PC-3 (cell line): ENCODE measurements at places on chromosomes 5 and 9.
A peak's percentile ranks its signal among the peaks of the same experiment; 100 is the strongest.

DNA sequence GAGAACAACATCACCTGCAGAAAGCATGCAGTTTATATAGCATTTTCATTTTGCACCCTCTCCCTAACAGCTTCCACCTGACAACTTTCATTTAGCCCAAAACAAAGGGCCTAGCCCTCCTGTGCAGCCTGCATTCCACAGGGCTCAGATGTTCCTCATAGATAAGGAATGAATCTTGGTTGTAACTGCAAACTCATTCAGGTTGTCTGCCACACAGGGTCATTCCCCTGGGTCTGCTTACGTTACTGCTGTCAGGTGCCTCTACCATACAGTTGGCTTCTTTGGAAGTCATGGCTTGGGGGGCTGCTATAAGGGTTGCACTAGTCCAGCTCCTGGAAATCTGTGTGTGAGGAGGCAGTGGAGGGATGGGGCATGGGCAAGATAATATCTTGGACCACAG is 2.7 kb upstream of the DCP2 start:
- no peak for DNase-seq
- no peak overlapping the region for H3K4me3 ChIP-seq
- H3K4me1 ChIP-seq: peaks cover 18% of the 10 kb centered on the region
- no peaks in the 10 kb centered on the region for H3K36me3 ChIP-seq

DNA sequence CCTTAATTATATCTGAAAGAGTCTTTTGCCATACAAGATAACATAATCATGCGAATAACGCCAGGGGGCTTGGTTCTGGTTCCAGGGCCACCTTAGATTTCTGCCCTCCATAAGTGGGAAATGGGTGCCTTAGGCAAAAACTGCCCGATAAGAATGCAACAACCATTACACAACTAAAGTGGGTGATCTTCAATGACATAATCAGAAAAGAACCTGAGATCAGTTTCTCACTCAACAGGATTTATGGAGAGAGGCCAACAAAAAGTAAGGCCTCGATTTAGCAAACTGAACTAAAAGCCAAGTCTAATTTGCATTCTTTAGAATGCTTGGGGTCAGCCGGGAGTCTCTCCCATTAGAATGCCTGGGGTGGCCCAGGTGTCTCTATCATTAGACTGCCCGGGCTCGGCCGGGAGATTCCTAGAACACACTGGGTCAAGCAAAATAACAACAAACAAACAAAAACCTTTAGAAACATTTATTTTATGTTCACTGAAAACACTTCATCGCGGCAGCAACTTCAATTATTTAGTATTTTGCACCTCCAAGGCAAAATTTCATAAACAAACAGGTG is 194.8 kb downstream of the AUH start:
- H3K27me3 ChIP-seq: no peaks in the 10 kb centered on the region
- peaks cover 33% of the 10 kb centered on the region for H3K4me1 ChIP-seq
- DNase-seq: no peak
- H3K27ac ChIP-seq: no peak overlapping the region
- no peaks in the 10 kb centered on the region; the same call in 1 of the 2 replicates for H3K36me3 ChIP-seq

DNA sequence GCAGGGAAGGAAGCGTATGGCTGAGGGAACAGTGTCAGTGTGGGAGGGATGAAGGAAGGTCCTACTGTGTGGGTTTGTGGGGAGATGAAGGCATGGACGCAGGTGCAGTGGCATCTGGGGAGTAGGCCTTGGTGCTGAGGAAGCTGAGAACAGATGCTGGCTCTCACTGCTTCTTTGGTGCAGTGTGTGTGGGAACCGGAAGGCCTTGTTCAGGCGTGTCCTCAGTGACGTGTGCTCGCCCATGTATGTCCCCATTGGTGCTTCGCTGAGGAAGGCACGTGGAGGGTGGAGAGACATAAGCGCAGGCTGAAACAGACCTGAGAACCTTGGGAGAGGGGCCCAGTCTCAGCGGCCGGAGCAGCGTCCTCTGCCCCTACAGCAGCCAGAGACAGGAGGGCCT is 18.7 kb downstream of the ADAMTS13 start:
- no peak overlapping the region for H3K27ac ChIP-seq
- no peaks in the 10 kb centered on the region for H3K36me3 ChIP-seq
- H3K27me3 ChIP-seq: no peaks in the 10 kb centered on the region
- H3K4me3 ChIP-seq: no peak overlapping the region
- no peaks in the 10 kb centered on the region for H3K4me1 ChIP-seq
- no peak for DNase-seq

- H3K4me1 ChIP-seq: no peaks in the 10 kb centered on the region
- no peak overlapping the region for H3K4me3 ChIP-seq
- no peaks in the 10 kb centered on the region for H3K36me3 ChIP-seq
- H3K27ac ChIP-seq: no peak overlapping the region
These were observed 21.9 kb upstream of the TNFSF15 start for GRCh38 chr9:114827641-114828302.

GRCh38 chr5:135921388-135921787 is 25.7 kb upstream of the IL9 start:
- peak; percentile 68 for DNase-seq
- H3K27ac ChIP-seq: peak overlapping the region; percentile 65
- H3K4me1 ChIP-seq: peaks cover 17% of the 10 kb centered on the region
- H3K36me3 ChIP-seq: no peaks in the 10 kb centered on the region

DNA sequence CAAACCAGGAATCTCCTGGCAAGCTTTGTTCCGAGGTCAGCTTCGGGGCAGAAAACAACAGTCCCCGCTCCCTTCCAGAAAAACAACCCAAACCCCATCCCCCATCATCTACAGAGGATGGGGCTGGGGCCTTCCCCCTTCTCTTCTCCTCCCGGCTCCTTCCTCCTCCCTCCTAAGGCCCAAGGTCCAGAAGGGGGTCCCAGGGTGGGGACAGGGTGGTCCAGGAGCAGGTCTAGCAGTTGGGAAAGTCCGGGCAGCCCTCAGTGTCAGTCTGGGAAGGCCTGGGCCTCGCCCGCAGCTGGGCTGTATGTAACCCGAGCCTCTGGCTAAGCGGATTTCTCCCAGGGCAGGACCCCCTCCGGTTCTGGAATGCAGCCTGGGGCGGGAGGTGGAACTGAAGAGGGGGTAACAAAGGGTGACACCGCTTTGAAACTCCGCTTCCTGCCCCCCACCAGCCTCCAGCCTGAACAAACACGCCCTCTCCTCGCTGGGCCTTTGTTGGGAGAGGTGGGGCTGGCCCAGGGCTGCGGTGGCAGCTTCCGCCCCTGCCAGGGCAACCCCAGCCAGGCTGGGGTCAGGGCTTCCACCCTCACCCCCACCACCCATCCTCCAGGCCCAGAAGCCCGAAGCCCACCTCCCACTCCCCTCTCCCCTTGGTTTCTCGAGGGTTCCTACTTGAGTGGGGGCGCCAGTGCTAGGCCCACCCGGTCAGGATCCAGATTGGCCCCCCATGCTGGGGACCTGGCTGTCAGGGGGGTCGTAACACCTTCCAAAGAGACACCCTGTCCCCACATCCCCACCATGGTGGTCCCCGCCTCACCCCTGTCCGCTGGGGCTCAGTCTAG is 63.5 kb downstream of the C9orf50 start:
- no peak overlapping the region for H3K4me3 ChIP-seq
- no peak overlapping the region for H3K27ac ChIP-seq
- H3K4me1 ChIP-seq: no peaks in the 10 kb centered on the region
- H3K36me3 ChIP-seq: no peaks in the 10 kb centered on the region

DNA sequence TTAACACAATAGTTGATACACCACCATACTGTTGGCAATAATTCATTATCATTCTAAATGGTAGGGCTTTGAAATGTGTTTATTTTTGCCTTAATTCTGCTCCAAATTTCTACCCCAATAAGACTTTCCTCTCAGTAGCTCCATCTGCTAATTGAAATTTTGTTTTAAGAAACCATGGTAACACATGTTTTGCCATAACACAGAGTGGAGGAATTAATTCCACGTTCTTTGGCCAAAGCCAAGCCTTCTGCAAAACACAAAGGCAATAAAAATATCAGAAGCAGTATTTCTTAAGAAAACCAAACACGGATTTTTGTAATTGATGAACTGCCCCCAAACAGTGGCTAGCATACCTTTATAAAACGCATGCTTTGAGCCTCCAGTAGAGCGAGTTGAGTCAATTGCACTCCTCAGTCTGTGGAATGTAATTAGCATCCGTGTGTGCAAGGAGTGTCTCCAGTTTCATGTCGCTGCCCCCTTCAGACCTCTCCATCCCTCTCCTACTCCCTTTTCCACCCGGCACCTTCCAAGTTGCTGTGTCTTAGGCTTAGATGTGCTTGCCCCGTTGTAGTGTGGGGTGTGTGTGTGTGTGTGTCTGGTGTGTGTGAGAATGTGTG is 58.2 kb upstream of the CKS2 start:
- H3K27me3 ChIP-seq: no peaks in the 10 kb centered on the region
- DNase-seq: no peak
- H3K27ac ChIP-seq: no peak overlapping the region

GRCh38 chr9:137320555-137321384 is 18.7 kb upstream of the NRARP start:
- H3K27me3 ChIP-seq: no peaks in the 10 kb centered on the region
- no peaks in the 10 kb centered on the region for H3K36me3 ChIP-seq
- H3K4me1 ChIP-seq: peaks cover 5% of the 10 kb centered on the region; the same call in 1 of the 2 replicates
- no peak overlapping the region for H3K4me3 ChIP-seq
- no peak for DNase-seq
- no peak overlapping the region for H3K27ac ChIP-seq

- H3K27ac ChIP-seq: 0 out of 2 replicates have a peak overlapping the region, but pooled peaks have one; percentile 5
- peaks cover 36% of the 10 kb centered on the region for H3K4me1 ChIP-seq
These were observed 5.5 kb downstream of the DNAJB5 start for GRCh38 chr9:34994900-34995669.

- peak; percentile 67 for DNase-seq
- H3K36me3 ChIP-seq: no peaks in the 10 kb centered on the region
- H3K27ac ChIP-seq: peak overlapping the region; percentile 70
These were observed 514.1 kb upstream of the MEF2C start for GRCh38 chr5:89397096-89397495.
